Astrocyte of the hippocampus (primary cell): ENCODE measurements at places on chromosomes 12 and 14.

DNA sequence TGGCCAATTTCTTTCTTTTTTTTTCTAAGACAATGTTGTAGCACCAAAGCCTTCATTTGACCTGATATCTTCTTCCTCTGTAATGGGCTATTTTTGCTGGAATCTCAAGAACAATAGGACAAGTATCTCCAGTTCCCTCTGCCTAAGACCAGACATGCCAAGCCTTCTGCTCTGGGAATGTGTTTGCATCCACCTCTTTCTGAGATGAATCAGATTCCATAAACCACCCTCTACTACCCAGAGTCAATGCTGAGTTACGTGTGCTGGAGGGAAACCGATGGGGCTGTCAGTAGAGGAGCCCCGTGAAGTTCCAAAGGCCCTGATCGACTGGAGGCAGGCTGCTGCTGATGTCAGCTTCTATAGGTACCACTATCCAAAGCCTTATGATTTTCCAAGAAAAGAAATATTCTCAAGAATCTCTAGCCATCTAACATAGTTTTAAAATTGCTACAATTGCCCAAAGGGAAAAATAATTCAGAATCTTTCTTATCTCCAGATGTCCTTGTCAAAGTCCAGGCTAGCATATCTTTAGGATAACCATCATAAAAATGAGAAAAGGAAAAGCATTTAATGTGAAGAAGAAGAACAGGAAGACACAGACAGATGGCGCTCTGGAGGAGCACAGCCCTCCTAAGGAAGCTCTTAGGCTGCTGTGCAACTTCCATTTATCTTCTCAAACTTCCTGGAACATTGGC is 101.9 kb downstream of the SLC8A3 start:
- peak; percentile 48 for DNase-seq

- DNase-seq = no peak
Measured at GRCh38 chr12:105223884-105224283, 12.1 kb downstream of the APPL2 start.

GRCh38 chr14:90970167-90970600 is 90.3 kb downstream of the RPS6KA5 start:
- peak; percentile 12 for DNase-seq

GRCh38 chr12:114701104-114701414 is 17.1 kb upstream of the TBX3 start:
- no peak for DNase-seq

DNA sequence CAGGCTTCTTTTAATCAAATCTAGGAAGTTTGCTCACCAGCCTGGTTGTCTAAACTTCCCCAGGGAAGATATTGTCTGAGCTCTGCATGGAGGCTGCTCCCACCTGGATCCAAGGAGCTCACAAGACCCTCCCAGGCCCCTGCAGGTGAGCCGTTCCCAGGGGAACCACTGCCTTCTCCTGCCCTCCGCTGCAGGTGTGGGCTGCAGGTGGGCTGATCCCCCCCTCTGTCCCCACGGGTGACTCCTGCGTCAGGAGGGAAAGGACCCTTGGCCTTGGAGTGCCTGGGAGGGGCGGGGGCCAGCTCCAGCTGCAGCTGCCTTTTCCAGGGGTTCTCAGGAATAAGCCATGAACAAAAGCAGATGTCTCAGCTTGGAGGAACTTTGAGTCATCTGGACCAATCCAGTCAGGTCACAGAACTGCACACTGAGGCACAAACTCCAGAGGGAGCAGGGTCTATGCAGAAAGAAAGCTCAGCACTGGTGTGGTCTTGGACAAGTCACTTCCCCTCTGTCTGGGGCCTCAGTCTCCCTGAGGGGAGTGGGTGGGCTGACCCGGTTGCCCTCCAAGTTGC is 246.6 kb upstream of the RTL1 start:
- no peak for DNase-seq

GRCh38 chr12:53538209-53538689 is 31.0 kb upstream of the NPFF start:
- peak; percentile 33 for DNase-seq

GRCh38 chr14:75769047-75769685 is 108.1 kb downstream of the TTLL5 start:
- DNase-seq = peak; percentile 89

GRCh38 chr14:51931308-51931707 is 58.0 kb upstream of the RTRAF start:
- no peak for DNase-seq

DNA sequence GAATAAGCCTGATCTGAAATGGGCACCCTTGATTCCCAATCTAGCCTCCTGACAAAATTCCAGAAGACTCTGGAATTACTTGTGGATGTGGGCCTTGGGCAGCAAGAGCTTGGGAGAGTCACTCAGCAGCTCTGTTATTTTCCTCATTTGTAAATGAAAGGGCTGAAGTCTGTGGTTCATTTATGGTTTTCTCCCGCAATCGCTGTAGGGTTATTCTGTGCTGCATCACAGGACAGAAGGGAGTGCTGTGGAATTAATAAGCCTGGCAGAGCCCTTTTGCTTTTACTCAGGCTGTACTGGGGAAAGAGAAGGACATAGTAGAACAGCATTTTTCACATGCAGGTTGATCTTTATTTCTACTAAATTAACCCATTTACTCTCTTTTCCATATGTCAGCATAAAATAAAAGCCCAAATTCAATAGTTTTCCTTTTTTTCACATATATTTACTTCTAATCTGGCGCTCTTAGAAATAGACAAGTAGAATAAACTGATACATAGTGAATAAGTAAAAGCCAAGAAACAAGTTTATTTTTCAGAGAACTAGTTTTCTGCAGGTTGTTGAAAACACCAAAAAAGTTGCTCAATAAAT is 49.2 kb downstream of the DUSP16 start:
- peak; percentile 71 for DNase-seq

DNA sequence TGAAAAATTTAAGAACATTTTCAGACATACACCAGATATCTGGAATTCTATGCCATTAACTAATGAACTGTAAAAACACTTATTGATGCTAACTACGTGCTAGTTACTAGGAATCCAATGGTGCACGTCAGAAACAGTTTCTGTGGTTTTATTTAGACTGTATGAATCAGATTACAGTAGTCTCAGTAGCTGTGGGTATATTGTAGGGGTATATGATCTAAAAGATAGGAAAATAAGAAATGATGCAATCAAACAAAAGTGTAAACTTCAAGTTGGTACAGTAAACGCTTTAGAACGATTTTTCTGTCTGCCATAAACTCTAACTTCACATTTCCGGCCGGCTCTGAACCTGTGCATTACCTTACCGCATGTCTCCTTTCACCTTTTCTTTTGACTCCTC is 2.3 kb downstream of the ABCC9 start:
- no peak for DNase-seq

GRCh38 chr14:101070540-101071492 is 167.3 kb upstream of the RTL1 start:
- DNase-seq = no peak

GRCh38 chr12:14111230-14111865 is 129.9 kb upstream of the GRIN2B start:
- no peak for DNase-seq

DNA sequence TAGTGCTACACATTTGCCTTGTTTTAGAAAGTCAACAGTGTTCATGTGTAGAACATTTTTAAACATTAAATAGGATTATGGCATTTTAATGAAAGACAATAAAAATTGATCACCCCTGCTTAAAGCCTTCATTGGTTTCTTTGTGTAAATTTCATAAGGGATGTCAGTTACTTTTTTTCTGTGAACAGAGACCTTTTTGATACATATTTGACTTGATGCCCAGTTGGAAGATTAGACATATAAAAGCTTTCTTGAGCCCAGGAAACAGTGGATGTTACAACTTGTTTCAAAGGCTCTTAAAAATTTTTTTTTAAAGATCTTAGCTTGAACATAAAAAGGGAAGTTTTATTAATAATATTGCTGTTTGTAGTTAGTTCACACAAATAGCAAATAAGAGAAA is 168.7 kb upstream of the PDZRN4 start:
- no peak for DNase-seq
